ENCODE measurements at places on chromosomes 7 and 10.

GRCh38 chr7:101367676-101368075 is 5.0 kb downstream of the COL26A1 start:
- no peak for DNase-seq

GRCh38 chr7:53101026-53101425 is 65.6 kb downstream of the POM121L12 start:
- DNase-seq = no peak

GRCh38 chr10:74842301-74842954 is 16.0 kb downstream of the KAT6B start:
- no peak for DNase-seq

GRCh38 chr10:70969188-70969587 is 80.8 kb upstream of the PCBD1 start:
- DNase-seq = no peak

GRCh38 chr10:93541402-93542357 is 24.8 kb upstream of the FFAR4 start:
- DNase-seq = no peak

DNA sequence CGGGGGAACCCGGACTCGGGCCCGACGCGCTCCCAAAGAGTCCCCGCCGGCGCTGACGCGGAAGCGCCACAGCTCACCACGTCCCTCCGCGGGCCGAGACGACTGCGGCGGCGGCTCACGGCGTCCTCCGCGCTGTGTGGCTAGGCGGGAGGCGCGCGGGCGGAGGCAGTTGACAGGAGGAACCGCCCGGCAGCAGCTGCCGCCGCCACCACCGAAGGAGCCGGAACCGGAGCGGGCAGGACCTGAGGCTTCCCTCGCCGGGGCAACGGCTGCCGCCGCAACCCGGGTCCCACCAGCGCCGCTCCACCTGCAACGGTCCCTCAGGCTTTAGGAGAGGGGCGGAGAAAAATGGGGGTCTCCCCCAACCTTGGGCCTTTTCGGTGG is 334 bp downstream of the ZNF800 start:
- DNase-seq = peak; percentile 18

DNA sequence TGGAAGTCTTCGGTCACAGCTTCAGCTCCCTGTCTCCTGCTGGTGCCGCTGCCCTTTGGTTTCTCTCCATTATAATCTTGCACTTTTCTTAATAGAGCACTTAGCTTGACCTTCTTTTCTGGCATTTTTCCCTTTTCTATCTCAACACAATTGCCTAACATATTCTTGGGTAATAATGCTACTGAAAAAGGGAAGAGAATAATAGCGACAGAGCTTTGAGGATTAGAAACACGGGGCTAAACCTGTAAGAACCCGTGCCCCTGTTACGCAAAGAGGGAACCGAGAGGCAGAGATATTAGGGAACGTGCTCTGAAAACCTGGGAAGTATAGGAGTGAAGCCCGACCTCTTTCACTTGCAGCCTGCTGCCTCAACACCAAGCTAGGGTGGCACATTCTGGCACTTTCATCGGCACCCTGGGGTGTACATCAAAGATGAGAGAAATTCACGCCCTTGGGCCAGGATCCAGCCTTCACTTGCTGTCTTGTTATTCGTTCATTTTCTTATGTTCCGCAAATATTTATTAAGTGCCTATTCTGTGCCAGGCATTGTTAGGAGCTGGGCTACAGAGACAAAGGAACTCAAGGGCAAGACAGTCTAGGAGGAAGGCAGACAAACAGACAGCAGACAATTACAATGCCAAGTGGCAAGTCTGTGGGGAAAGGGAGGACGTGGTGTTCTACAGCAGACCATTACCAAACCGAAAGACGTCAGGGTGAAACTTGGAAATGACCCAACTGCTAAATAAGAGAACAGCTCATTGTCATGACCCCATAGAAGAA is 33.0 kb upstream of the GALNTL5 start:
- no peak for DNase-seq

- DNase-seq = no peak
Measured at GRCh38 chr7:89145801-89146200, 350.3 kb upstream of the TEX47 start.

DNA sequence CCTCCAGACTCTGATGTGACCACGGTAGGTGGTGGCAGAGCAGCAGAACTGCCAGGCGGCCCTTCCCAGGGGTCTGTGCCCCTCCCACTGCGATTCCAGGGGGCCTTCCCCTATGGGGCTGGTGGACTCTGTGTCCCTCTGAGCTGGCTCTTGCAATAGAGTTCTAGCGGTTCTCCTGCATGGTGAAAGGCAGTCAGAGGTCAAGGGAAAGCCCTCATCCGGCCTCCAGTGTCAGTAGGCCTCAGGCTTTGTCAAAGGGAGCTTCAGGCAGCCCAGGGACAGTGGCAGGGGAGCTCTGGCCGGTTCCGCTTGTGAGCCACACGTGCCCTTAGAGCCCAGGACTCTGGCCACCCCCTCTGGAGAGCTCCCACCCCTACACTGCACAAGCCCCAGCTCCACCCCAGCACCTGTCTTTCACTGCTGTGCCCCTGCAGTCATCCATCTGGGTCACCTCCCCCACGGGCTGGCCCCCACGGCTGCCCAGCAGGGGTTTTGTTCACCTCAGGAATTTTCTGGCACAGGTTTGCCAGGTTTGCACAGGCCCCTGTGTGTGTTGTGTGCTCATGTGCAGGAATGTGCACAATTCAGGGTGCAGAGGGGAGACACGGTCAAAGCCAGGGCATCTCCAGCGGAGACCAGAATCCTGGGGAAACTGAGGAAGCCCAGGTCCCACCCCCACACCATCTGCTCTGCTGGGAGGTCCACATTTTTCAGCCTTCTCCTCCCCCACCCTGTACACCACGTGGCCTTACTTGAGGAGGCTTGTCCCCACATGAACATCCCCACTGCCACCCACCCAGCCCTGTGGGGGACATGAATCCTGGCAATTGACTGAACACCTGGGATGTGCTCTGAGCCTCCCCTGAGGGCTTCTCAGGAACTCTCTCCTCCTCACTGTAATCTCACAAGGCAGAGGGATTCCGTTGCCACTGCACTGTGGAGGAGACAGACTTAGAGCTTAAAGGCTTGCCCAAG is 23.8 kb downstream of the C10orf105 start:
- no peak for DNase-seq

DNA sequence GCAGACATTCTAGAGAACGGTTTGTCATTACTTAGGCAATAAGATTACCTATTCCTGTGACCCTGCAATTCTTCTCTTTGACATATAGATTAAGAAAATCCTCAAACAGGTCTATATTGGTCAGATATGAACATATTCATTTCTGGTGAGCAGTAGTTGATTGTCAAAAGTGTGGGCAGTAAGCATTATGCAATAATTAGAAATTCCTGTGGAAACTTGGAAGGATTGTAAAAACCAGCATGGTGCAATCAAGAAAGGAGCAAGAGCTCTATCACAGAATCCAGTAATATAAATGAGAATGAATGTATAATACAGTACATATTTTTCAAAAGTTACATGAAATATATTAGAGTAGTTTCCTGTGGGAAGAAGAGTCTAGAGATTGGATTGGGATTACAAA is 406.5 kb downstream of the SUGCT start:
- no peak for DNase-seq

DNA sequence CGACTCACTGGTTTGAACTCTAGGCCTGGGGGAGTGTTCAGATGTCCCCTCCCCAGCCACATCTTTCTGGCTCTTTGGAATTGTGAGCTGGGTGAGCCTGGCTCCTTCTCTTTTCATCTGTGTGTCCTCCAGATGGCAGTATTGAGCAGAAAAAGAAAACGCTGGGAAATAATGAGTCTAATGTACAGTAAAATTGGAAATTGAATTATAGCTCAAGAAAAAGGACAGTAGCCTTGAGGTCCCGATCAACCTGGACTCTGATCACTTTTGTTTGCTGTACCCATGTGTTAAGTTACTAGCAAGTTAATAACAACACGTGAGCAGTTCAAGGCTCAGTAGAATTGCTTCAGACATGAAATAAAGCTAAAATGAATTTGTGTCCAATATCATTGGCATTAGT is 77.9 kb downstream of the SNX10 start:
- no peak for DNase-seq

Measured in activated CD8-positive, alpha-beta memory T cell treated with anti-CD3 and anti-CD28 coated beads for 1 hour (primary cell).